ENCODE measurements at places on chromosomes 11 and 22.

- no peak for DNase-seq
Observed at GRCh38 chr22:16594026-16594425, 1.4 kb upstream of the CCT8L2 start.

DNA sequence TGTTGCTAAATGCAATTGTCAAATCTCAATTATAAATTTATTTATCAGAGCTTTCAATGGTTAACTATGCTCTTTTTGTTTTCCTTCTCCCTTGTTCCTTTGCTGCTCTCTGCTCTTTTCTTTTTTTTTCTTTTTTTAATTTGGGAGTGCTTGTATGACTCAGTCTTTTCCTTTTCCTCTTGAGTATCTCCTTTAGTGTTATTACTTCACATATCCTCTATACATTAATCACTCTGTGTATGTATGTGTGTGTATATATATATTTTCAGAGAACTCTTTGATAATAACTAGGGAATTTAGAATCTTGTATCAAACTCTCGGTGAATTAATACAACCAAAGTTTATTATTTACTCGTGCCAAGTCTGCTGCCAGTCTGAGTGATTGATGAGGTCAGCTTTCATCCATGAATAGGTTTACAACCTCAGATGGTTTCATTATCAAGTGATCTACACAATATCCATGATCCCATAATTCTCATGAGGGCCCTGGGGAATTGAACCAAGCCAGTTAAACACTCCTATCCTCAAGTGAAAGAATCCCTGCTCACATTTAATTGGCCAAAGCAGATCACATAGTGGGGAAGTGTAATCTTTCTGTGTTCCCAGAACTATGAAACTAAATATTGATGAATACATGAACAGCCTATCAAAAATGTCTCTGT, 743.4 kb upstream of the CNTN5 start:
- no peak for DNase-seq

- peak; percentile 47 for DNase-seq
Observed at GRCh38 chr11:73314117-73314961, 6.3 kb downstream of the ARHGEF17 start.

GRCh38 chr11:12585861-12586260, 88.4 kb upstream of the TEAD1 start:
- no peak for DNase-seq

GRCh38 chr11:105189581-105189980, 50.0 kb upstream of the CARD18 start:
- DNase-seq, result no peak

- no peak for DNase-seq
Observed at GRCh38 chr11:35990816-35991215, 47.0 kb downstream of the LDLRAD3 start.

DNA sequence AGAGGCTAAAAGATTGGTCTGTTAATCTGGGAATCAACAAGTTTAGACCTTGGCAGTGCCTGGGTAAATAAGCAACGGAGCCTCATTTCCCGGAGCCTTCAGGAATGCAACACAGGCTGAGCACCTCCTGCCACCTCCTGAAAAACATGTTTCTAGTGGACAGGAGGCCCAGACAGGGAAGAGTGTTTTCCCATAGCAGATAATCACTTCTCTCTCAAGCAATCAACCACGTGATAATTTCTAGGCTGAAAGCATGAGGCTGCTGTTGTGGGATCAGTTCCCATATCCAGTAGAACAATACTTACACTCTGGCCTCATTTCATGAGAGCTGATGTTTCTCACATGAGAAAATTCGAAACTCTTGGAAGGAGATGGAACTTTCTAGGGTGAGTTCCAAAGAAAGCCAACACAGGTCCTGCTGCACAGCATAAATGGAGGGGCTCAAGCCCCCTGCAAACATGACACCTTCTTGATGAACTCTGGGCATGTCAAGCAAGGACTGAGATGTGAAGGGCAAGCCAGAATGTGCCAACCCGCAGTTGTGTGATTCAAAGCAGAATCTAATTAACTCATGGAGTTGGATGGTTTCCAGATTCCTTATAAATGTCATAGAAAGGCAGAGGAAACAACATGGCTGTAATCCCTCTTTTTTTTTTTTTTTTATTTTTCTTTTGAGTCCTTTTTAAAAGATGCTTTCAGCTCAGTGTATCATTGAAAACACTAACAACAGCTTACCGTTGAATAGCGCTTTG, 228.5 kb upstream of the SESN3 start:
- DNase-seq, result no peak

- DNase-seq, result peak; percentile 81
Observed at GRCh38 chr11:117979481-117980211, 6.5 kb upstream of the IL10RA start.
